ENCODE measurements at places on chromosomes 16 and 17.

GRCh38 chr17:44110823-44111633, 12.4 kb downstream of the HDAC5 start:
- DNase-seq = peak; percentile 63

DNA sequence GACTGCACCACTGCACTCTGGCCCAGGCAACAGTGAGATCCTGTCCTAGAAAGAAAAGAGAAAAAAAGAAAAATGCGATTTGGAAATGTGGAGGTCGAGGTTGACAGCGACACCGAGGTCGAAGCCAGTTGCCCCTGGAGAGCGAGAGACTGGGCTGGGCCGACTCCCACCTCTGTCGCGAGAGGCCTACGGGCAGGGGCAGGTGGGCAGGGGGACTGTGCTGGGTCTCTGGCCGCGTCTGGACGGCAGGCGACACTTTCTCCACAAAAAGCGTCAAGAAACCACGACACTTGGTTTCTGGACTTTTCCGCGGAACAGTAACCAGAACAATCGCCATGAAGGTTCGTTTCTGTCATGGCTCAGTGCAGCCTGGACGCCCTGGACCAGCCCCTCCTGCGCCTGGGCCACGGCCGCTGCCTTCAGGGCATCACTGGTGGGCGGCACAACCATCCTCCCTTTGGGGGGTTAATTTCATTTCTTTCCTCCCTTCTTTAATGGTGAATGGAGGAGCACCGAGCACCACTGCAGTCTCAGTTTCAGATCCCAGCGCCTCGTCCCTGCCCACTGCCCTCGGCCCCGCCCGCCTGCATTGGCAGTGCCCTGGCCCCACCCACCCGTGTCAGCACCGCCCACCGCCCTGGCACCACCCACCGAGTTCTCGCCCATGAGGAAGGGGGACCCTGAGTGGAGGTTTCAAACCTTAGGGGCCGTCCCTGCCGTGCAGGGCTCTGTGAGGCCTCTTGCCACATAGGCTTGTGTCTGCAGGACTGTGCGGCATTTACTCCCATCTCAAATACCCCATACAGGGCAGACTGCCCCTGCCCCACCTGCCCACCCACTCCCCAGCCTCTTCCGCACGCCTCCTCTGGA, 18.5 kb upstream of the CDH15 start:
- no peak for DNase-seq

DNA sequence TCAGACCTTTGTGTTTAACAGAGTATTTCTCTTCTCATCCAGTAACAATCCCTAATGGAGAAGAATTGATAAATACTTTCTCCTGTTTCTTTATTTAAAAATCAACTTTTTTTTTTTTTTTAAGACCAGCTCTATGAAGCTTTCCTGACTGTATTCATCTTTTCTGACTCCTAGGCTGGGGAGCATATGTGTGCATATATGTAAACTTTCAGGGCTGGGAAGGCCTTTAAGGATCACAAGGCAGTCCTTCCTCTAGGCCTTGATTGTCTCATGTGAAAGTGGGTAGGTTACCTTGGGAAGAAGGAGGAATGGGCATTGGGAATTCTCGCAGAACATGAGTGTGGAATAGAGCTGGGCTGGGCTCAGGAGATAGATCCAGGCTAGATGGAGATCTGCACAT, 292.9 kb upstream of the SALL1 start:
- no peak for DNase-seq

- DNase-seq = no peak
These were observed 82.8 kb downstream of the WDR59 start for GRCh38 chr16:74902161-74902560.

- no peak for DNase-seq
These were observed 107.9 kb upstream of the ZNF469 start for GRCh38 chr16:88274847-88275246.

- DNase-seq = no peak
These were observed 181.3 kb downstream of the TMEM114 start for GRCh38 chr16:8408855-8409567.

- no peak for DNase-seq
These were observed 7.7 kb upstream of the TEKT3 start for GRCh38 chr17:15349119-15349518.

- DNase-seq = no peak
These were observed 848 bp downstream of the DNASE1L2 start for GRCh38 chr16:2237102-2237482.

- no peak for DNase-seq
These were observed 116.6 kb downstream of the XYLT1 start for GRCh38 chr16:17354141-17354601.

GRCh38 chr16:11762431-11762830, 19.8 kb upstream of the TXNDC11 start:
- no peak for DNase-seq

GRCh38 chr17:6067060-6067459, 3.1 kb upstream of the WSCD1 start:
- no peak for DNase-seq

- DNase-seq = no peak
These were observed 18.2 kb upstream of the ABCA10 start for GRCh38 chr17:69246726-69247375.

DNA sequence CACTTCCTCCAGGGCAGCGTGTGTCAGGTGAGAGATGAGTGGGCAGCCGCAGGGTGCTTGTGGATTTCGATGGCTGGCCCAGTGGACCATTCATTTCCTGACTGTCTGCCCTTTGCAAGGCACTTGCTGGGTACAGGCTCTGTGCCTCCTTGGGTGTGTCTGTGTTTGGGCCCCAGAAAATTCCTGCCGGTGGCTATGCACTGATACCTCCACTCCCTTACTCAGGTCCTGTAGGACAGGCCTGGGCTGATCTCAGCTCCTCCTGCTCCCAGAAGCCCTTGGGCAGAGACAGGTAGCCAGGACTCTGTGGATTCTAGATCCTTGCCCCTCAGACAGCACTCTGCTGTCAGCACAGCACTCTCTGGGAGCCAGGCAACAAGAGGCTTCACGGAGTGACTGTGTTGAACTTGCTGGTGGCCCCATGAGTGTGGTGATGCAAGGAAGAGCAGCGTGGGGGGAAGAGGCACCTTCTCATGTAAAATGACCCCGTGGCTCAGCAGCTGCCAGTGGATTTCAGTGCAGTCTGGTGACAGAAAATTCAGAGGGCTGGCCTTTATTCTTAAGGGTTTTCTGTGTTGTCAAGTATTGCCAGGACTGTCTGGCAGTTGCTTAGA, 29.0 kb downstream of the PGS1 start:
- DNase-seq = no peak

GRCh38 chr17:35819455-35819854, 10.2 kb downstream of the TAF15 start:
- DNase-seq = no peak

GRCh38 chr16:81620796-81621195, 158.3 kb upstream of the PLCG2 start:
- no peak for DNase-seq

DNA sequence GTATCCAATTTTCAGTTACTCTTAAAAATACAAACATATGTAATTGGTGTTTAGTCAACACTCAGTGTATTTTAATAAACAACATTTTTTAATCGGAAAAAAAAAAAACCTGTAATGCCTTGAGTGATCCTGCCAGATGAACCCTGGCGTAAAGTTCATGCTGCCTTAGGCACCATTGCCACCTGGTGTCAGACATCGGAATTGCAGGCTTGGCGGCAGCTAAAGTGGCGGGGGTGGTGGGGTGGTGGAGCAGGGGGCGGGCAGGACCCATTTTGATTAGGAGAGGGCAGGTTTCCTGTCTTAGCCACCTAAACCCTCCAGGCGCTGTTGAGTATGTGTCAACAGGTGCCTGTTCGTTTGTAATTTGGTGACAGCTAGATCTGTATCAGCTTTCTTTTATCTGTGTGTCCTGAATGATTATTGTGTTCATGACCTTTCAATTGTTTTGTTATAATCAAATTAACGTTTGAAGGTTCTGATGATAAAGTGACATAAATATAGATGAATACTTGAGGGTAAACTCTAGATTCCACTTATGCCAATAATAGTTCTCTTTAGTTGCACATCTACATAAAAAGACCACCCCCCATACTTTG, 588.7 kb downstream of the CDH13 start:
- DNase-seq = no peak

DNA sequence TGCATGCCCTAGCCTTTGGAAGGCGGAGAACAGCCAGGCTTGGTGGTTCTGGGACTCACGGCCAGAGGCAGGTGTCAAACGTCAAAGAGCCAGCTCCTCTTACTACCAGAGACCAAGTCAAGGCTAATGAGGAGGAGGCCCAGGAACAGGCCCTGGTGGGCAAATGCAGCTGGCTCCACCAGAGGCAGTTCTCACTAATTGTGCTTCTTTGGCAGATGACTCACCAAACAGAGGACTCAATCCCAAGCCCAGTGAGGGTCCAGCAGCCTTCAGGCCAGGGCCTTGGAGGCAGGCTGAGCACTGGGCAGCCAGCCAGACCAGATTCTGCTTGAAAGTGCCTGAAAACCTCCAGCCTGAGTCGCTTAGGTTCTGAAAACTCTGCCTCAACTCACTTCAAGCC, 336.5 kb upstream of the CDH5 start:
- DNase-seq = no peak

DNA sequence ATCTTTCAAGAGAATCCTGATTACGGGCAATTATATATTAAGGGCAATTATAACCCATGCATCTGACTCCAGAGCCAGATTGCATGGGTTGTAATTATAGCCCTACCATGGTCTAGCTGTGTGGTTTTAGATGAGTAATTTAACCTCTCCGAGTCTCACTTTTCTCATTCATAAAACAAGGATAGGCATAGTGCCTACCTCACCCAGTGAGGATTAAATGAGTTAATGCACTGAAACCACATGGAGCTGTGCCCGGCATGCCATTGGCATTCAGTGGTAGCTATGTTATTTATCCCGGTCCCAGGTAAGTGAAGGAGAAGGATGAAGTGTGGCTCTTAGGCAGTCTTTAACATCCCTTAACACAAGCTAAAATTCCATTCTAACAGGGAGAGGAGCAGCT, 6.3 kb downstream of the SNX20 start:
- no peak for DNase-seq

GRCh38 chr17:57068707-57069106, 16.3 kb upstream of the AKAP1 start:
- DNase-seq = no peak

GRCh38 chr17:67525239-67526135, 148.4 kb downstream of the PITPNC1 start:
- DNase-seq = no peak

- DNase-seq = no peak
These were observed 917.5 kb upstream of the GOT2 start for GRCh38 chr16:59651662-59652061.

- no peak for DNase-seq
These were observed 134.7 kb downstream of the USP31 start for GRCh38 chr16:23014592-23014991.

DNA sequence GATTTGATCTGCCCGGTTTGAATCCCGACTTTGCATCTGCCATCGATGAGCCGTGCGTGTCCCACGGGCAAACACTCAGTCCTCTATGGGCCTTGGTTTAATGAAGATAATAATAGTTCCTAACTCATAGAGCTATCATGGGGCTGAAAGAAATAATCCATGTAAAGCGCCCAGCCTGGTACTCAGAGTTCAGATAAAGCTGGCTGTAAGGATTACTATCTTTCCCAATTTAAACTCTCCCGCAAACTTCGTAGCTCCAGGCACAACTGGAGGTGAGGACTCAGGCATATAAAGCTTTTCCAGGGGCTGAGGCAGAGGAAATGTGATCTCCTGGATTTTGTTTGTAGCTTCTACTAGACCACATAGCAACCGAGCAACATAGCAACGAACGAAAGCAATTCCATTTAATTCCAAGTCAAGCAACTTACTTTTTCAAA, 16.3 kb downstream of the ALOX15 start:
- DNase-seq = no peak

DNA sequence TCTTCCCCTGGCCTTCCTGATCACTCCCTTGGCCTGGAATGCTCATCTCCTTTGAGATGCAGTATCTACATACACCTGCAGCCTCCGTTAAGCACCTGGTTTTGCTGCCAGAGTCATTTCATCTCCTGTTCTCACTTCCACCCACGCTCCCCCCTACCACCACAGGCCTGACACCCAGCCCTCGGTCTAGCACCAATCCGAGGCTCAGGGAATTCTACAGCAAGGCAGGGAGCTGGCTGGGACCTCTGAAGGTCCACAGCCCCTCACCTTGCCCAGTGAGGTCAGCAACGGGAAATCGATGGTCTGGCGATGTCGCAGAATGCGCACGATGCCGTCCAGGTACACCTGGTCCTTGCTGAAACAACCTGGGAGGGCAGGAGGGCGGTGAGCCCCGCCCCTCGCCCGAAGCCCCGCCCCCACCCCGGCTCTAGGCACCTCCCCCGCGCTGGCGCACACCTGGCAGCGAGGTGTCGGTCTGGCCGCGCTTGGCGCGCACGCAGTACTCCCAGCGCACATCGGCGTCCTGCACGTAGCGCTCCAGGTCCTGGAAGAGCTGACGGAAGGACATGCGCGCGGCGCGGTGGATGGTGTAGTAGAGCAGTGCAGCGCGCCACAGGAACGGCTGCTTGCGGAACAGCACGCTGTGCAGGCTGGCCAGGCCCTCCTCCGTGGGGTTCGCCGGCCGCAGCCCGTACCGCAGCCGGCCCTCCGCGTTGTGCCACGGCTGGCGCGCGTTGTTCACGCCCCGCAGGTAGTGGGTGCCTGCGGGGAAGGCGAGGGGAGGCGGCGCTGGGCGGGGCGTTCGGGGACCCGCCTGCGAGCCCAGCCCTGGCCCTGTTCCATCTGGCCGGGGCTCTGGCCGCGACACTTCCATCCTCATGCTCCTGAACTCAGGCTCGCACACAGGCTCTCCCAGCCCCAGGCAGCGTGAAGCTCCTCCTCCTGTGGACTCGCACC, 5.7 kb downstream of the MATCAP1 start:
- peak; percentile 39 for DNase-seq

GRCh38 chr17:57880086-57880456, 30.2 kb upstream of the MRPS23 start:
- DNase-seq = no peak

GRCh38 chr17:10738521-10739258, 8.9 kb upstream of the TMEM220 start:
- DNase-seq = no peak

GRCh38 chr17:41972571-41973407, 6.2 kb downstream of the CNP start:
- DNase-seq = no peak

- no peak for DNase-seq
These were observed 5.9 kb upstream of the LASP1NB start for GRCh38 chr17:38919316-38920078.

GRCh38 chr16:85149776-85150175, 37.5 kb upstream of the CIBAR2 start:
- no peak for DNase-seq

GRCh38 chr16:12573730-12574383, 229.8 kb downstream of the CPPED1 start:
- DNase-seq = peak; percentile 30

DNA sequence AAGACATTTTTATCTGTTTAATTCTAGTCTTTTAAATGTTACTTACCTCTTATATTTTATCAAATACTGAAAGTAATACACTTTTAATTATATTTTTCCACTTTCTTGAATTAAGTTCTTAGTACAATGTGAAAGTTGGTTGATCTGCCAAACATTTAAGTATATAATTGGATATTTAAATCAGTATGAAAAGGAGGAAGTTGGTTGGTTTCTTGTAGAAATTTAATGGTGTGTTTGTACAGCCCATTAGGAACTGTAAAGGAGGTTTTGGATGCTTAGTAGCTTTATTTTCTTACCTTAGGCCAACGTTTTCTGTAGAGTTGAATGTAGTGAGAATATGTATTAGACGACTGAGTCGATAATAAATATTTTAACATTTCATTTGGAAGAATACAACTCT, 5.4 kb downstream of the NFATC3 start:
- DNase-seq = no peak

GRCh38 chr17:49973271-49973615, 4.3 kb downstream of the DLX4 start:
- DNase-seq = no peak
